ENCODE measurements at places on chromosomes 1 and 21.

DNA sequence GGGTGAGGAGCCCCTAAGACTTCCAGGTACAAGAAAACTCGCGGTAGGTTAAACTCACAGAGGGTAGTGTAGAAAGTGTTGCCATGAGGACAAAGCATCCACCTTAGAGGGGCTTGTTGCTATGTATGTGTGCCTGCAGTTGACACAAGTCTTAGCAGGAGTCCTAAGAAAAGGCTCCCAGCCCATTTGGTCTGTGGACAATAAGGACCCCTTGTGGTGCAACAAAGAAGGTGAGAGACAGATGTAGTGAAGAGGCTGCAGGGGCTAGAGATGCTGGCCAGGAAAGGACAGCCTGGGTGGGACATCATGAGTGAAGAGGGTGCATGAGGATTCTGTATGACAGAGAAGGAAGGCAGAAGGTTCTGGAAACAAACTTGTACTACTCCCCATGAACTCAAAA, 36.3 kb upstream of the IL10 start:
- DNase-seq: no peak

- DNase-seq: no peak
These were observed 165.6 kb downstream of the PLPP3 start for GRCh38 chr1:56413671-56414199.

DNA sequence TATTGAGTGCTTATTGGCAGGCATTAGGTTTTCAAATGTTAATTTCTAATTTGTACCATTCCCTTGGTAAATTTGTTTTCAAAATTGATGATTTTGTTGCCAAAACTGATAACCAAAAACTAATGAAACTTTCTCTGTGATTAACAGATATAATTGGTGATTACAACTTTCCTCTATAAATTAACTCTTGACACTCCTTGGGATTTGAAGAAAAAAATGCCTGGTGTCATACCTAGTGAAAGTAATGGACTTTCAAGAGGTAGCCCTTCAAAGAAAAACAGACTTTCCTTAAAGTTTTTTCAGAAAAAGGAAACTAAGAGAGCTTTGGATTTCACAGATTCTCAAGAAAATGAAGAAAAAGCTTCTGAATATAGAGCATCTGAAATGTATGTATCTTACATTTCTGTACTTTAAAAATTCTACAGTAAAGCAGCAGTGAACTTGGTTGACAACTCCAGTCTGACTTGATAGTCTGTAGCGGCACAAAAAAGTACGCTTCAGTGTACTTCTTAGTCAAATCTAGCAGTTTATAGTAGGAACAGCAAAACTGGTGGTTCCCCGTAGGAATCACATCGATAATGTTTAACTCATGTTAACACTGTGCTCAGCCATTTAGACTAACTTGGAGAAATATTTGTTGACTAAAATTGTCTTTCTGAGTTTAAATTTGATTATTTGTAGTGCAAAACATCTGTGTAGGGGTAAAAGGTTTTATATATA, 3.0 kb downstream of the USP1 start:
- no peak for DNase-seq

GRCh38 chr1:62181532-62181931, 13.1 kb upstream of the L1TD1 start:
- no peak for DNase-seq

- no peak for DNase-seq
These were observed 71.3 kb downstream of the RIPK4 start for GRCh38 chr21:41695513-41695912.

DNA sequence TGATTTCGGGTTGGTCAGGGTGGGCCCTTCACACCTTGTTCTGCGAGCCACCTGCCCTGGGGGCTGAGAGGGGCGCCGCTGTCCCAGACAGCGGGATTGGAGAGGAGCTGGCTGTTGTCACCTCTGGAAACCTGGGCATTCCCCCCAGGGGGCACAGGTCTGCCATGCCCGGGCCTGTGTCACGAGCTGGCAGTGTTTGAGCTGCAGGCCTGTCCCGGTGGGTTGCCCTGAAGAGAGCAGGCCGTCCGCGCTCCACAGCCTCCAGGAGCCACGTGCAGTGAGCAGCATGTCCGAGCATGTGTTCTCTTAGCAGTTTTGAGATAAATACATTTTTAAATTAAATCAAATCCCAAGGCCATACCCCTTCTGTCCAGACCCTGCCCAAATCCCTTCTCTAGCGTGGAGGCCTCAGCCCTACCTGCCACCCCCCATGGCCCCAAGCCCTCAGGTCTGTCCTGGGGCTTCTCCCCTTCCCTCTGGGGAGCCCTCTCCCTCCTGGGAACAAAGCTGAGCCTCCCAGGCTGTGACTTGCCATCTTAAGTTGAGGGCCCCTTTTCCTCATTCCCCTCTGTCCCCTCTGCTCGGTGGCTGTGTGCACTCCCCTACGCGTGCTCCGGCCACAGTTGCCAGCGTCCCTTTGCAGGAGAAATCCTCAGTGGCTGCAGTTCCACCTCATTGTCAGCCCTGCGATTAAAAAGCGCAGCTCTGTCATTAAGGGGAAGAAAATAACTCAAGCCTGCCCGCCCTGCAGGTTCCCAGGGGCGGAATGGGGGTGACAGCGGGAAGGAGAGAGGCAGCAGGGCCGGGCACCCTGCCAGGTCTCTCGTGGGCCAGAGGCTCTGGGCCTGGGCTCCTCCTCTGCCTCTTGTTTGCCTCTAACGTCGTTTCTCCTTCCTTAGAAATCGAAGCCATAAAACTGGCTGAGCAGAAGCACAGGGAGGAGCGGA, 26.6 kb downstream of the SLX9 start:
- DNase-seq: no peak

DNA sequence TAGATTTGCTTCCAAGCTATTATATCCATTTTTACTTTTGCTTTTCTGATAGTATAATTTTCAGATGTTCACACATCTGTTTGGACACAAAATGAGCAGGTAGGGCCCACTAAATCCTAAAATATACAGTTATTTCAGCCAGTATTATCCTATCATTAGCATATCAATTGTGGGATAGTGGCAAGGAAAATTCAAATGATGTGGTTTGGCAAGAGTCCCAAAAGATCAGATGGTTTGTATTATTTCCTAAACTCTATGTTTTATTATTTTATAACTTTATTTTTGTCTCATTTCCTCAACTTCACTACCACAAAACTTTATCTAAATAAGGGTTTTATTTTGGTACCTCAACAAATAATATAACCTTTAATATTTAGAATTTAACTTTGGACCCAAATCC, 1659.6 kb downstream of the NCAM2 start:
- no peak for DNase-seq

GRCh38 chr1:13860031-13860430, 160.0 kb downstream of the PRDM2 start:
- no peak for DNase-seq

DNA sequence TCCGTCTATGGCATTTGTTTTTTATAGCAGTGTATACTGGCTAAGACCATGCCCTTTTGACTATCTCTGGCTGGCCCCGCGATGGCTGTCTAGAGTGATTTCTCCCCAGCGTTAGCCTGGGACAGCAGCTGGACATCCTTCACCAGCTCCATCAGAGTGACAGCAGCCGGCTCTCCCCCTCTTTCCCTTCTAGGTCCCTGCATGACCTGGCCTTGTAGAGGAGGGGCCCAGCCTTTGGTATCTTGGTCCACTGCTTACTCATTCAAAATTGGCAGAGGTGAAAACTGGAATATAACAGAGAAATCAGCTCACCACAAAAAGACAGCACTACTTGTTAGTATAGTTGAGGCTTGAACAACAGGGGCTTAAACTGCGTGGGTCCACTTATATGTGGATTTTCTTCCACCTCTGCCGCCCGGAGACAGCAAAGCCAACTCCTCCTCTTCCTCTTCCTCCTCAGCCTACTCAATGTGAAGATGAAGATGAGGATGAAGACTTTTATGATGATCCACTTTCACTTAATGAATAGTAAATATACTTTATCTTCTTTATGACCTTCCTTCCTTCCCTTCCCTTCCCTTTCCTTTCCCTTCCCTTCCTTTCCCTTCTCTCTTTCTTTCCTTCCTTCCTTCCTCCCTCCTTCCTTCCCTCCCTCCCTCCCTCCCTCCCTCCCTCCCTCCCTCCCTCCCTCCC, 29.4 kb upstream of the B3GALNT2 start:
- DNase-seq: no peak

GRCh38 chr1:170618421-170618820, 45.5 kb upstream of the PRRX1 start:
- no peak for DNase-seq

DNA sequence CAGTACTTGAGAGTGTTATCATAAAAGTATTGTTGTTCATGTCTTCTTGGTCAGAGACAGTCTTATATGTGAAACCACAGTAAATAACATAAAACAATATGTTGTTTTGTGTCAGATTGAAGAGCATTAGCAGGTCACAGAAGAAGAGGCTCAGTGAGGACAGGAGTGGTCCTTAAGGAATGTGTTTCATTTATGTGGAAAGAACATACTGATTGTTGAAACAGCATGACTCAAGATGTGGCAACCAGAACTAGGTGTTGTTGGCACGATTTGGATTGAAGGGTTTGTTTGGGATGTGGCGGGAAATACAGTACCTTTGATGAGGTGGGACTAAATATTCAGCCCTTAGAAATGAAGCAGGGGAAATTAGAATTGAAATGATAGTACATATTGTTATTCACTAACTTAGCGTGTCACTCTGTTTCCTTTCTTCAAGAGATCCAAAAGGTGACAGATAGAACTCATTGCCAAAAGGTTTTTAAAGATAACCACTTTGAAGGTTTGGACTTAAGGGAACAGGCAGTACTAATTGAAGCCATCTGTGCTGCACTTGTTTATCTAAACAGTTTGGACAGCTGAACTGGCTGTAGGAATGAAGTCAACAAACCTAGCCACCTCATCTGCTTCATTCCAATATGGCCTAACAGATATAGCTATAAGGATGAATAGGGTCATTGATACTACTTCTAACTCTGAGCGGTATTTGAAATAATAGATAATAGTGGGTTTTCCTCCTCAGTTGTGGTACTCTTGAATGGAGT, 14.4 kb downstream of the RALGPS2 start:
- no peak for DNase-seq

Data from anterior cingulate cortex (tissue), 58 donors.